ENCODE measurements at places on chromosomes 3 and 15. TPM values are rescaled to one million over a fixed set of nuclear protein-coding genes. Genes with fewer than 3 reads are reported as not detected.
A peak's percentile ranks its signal among the peaks of the same experiment; 100 is the strongest.

GRCh38 chr3:138747225-138747624 lies 87.5 kb downstream of the PIK3CB start:
- no peak overlapping the region for H3K4me3 ChIP-seq
- no peaks in the 10 kb centered on the region for H3K27me3 ChIP-seq
- H3K27ac ChIP-seq: no peak overlapping the region
- H3K36me3 ChIP-seq: peaks cover 4% of the 10 kb centered on the region
- no peak for DNase-seq

Gene PLA2G4B
- 6.7 TPM for total RNA-seq

DNA sequence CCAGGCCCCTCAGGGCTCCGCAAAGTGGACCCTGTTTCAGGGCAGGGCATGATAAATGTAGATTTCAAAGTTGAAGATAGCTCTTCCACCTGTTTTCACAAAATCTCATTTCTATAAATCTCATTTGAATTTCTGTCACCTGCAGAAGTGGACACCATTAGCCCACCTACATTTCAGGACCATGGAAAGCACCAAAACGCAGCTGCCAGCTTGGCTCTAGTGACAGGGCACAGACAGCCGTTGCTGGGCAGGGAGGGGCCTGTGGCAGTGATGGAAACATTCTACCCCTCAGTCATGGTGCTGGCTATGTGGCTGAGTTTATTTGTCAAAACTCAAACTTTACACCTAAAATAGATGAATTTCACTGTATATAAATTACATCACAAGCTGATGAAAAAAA lies 40.4 kb downstream of the PRR23E start:
- peaks cover 5% of the 10 kb centered on the region for H3K27me3 ChIP-seq
- H3K27ac ChIP-seq: no peak overlapping the region
- H3K4me1 ChIP-seq: no peaks in the 10 kb centered on the region
- no peak overlapping the region for H3K4me3 ChIP-seq

- no peak overlapping the region for H3K4me3 ChIP-seq
- DNase-seq: no peak
- H3K4me1 ChIP-seq: peaks cover 16% of the 10 kb centered on the region
- no peak overlapping the region for H3K27ac ChIP-seq
Observed at GRCh38 chr15:89611317-89611716, 36.0 kb downstream of the TICRR start.

- no peak overlapping the region for H3K27ac ChIP-seq
- no peaks in the 10 kb centered on the region for H3K4me1 ChIP-seq
- DNase-seq: no peak
- peaks cover 2% of the 10 kb centered on the region for H3K36me3 ChIP-seq
Observed at GRCh38 chr15:65092911-65093792, 16.6 kb downstream of the KBTBD13 start.

Gene SYNPR
- not detected for total RNA-seq

GRCh38 chr3:11509173-11510000 lies 134.3 kb downstream of the VGLL4 start:
- H3K27me3 ChIP-seq: no peaks in the 10 kb centered on the region
- H3K4me3 ChIP-seq: no peak overlapping the region
- peaks cover 7% of the 10 kb centered on the region for H3K4me1 ChIP-seq
- no peak for DNase-seq

DNA sequence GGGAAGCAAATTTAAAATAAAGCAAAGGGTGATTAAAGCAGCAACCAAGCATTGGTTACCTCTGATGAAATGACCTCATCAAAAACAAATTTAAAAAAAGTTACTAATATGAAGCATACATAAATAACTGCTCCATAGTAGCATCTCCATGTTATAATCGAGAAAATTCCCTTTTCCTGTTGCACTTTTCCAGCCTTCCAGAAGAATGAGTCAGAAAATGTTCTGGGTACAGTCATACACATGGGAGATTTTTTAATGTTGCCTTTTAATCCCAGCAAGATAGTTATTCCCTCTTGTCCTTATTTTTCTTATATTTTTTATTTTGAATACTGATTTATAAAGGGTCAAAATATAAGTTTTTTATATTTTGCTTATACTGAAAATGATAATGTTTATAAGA lies 2.6 kb upstream of the TMCO5A start:
- H3K4me3 ChIP-seq: no peak overlapping the region
- no peaks in the 10 kb centered on the region for H3K36me3 ChIP-seq
- H3K4me1 ChIP-seq: no peaks in the 10 kb centered on the region

GRCh38 chr3:77648214-77648613 lies 608.3 kb downstream of the ROBO2 start:
- no peak overlapping the region for H3K4me3 ChIP-seq
- H3K4me1 ChIP-seq: no peaks in the 10 kb centered on the region
- DNase-seq: no peak
- no peaks in the 10 kb centered on the region for H3K36me3 ChIP-seq
- H3K27me3 ChIP-seq: no peaks in the 10 kb centered on the region
- no peak overlapping the region for H3K27ac ChIP-seq

GRCh38 chr3:142961539-142961938 lies 1.9 kb downstream of the PAQR9 start:
- peaks cover 5% of the 10 kb centered on the region for H3K4me1 ChIP-seq
- H3K27ac ChIP-seq: no peak overlapping the region
- peaks cover 71% of the 10 kb centered on the region for H3K27me3 ChIP-seq

DNA sequence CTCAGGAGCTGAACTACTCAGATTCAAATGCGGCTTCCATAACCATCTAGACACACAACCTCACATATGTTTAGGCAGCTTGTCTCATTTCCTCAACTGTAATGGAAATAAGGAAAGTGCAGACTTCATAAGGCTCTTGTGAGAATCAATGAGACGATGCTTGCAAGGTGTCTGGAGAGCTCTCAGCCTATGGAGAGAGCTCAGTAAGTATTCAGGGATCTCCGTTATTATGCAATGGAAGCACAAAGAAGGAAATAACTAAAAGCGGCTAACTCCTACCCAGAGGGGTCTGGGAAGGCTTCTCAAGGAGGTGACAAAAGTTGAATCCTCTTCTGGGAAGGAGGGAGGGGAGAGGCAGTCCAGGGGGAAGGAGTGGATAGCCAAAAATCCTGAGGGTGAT lies 50.1 kb upstream of the LIPC start:
- no peaks in the 10 kb centered on the region for H3K27me3 ChIP-seq
- no peak overlapping the region for H3K27ac ChIP-seq
- DNase-seq: no peak
- H3K4me3 ChIP-seq: no peak overlapping the region

DNA sequence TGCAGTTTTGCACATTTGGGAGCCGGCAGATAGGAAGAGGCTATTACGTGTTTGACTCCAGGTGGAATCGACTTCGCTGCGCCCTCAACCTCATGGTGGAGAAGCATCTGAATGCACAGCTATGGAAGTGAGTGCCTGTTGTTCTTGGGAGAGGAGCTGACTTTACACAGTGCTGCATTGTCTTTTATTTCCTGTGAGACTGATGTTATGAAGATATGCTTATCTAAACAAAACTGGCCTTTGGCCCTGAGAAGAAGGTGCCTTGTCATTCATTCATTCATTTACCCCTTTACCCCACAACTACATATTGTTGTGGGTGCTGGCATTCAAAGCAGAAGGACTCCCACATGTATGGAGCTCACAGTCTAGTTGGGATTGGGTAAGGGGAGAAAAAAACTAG lies 32.6 kb downstream of the PSMD6 start:
- H3K36me3 ChIP-seq: peaks cover 58% of the 10 kb centered on the region
- no peak overlapping the region for H3K27ac ChIP-seq
- no peak overlapping the region for H3K4me3 ChIP-seq
- no peaks in the 10 kb centered on the region for H3K27me3 ChIP-seq
- DNase-seq: no peak

Gene AP3B2
- total RNA-seq: not detected

Gene ACP3
- total RNA-seq: not detected

- peaks cover 15% of the 10 kb centered on the region for H3K36me3 ChIP-seq
- no peak for DNase-seq
- H3K4me1 ChIP-seq: peaks cover 43% of the 10 kb centered on the region
- H3K27ac ChIP-seq: no peak overlapping the region
Observed at GRCh38 chr3:171295484-171296373, 164.5 kb downstream of the TNIK start.

- H3K27ac ChIP-seq: no peak overlapping the region
- H3K36me3 ChIP-seq: no peaks in the 10 kb centered on the region
- H3K4me1 ChIP-seq: no peaks in the 10 kb centered on the region
- H3K4me3 ChIP-seq: no peak overlapping the region
- no peak for DNase-seq
- H3K27me3 ChIP-seq: no peaks in the 10 kb centered on the region
Observed at GRCh38 chr3:155047672-155048071, 32.4 kb upstream of the MME start.

DNA sequence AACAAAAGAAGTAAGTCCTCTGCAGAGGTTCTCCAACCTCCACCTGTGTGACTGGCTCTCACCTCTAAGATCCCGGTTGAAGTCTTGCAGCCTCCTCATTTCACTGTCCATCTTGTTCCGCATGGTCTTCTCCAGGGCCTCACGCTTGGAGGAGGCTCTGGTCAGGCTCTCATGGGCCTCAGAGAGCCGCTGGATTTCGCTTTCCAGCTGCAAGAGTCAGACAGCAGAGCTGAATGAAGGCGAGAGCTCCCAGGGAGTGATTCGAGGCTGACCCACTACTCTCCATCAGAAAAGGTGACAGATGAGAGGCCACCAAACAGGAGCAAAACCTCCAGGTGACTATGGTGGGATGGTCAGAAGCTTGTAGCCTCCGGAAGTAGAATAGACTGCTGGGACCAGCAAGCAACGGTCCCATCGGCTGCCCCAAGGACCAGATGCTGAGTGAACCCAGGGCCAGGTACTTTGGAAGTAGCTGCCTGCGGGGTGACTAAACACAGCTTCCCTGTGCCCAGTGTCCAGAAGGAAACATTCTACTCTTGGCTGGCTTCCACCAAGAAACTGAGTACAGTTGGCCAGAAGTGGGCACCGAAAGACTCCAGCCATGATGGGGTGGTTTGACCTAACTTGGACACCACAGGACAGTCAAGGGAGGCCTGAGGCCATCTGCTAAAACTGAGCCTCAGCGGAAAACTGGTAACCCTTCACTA lies 7.9 kb downstream of the AMOTL2 start:
- no peak overlapping the region for H3K27ac ChIP-seq
- no peak overlapping the region for H3K4me3 ChIP-seq
- H3K36me3 ChIP-seq: no peaks in the 10 kb centered on the region
- peaks cover 13% of the 10 kb centered on the region for H3K4me1 ChIP-seq
- no peak for DNase-seq

Gene FAM107A
- not detected for total RNA-seq

GRCh38 chr3:64271631-64272030 lies 46.4 kb upstream of the PRICKLE2 start:
- H3K27me3 ChIP-seq: peaks cover 23% of the 10 kb centered on the region
- DNase-seq: no peak
- H3K36me3 ChIP-seq: no peaks in the 10 kb centered on the region

DNA sequence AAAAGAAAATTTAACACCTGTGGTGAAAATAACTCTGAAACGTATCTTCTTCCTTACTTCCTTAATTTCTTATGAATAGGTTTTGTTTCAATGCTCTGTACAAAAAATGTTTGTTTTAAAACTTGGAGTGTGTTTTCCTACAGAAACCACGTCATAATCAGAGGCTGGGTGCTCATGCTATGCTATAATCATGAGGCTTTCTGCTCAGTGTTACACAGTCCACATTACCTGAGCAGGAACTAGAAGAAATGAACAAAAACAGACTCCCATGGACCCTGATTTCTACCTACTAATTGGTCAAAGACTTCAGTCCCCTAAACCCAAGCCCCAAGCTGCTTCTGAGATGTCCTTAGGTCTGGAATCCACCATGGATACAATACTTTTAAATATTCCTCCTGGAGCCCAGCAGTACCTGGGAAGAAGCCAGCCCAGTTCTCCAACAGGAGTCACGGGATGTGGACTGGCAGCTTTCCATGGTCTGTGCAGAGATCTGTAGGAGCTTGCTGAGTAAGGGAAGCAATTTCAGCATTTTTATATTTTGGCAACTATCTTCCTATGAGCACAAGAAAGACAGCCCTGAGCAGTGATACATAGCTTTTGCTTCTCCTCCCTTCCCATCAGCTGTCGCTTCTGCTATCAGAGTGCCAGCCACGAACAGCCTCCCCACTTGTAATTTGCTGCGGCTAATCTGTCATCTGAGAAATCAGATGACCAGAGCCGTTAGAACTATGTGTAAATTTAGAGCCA lies 65.6 kb downstream of the WDR72 start:
- H3K27me3 ChIP-seq: no peaks in the 10 kb centered on the region
- no peak overlapping the region for H3K4me3 ChIP-seq
- no peaks in the 10 kb centered on the region for H3K4me1 ChIP-seq
- no peak for DNase-seq
- no peaks in the 10 kb centered on the region for H3K36me3 ChIP-seq
- no peak overlapping the region for H3K27ac ChIP-seq

Gene IQCF5
- not detected for total RNA-seq

- peaks cover 5% of the 10 kb centered on the region for H3K36me3 ChIP-seq
- peak overlapping the region; percentile 97 for H3K27ac ChIP-seq
- no peak for DNase-seq
- no peaks in the 10 kb centered on the region for H3K27me3 ChIP-seq
- H3K4me1 ChIP-seq: peaks cover 83% of the 10 kb centered on the region
Observed at GRCh38 chr3:128787256-128788253, 61.6 kb downstream of the RAB7A start.

- H3K36me3 ChIP-seq: no peaks in the 10 kb centered on the region
- H3K27ac ChIP-seq: no peak overlapping the region
- no peak for DNase-seq
- peaks cover 2% of the 10 kb centered on the region for H3K27me3 ChIP-seq
- H3K4me3 ChIP-seq: no peak overlapping the region
Observed at GRCh38 chr3:172659246-172660002, 51.4 kb downstream of the NCEH1 start.

DNA sequence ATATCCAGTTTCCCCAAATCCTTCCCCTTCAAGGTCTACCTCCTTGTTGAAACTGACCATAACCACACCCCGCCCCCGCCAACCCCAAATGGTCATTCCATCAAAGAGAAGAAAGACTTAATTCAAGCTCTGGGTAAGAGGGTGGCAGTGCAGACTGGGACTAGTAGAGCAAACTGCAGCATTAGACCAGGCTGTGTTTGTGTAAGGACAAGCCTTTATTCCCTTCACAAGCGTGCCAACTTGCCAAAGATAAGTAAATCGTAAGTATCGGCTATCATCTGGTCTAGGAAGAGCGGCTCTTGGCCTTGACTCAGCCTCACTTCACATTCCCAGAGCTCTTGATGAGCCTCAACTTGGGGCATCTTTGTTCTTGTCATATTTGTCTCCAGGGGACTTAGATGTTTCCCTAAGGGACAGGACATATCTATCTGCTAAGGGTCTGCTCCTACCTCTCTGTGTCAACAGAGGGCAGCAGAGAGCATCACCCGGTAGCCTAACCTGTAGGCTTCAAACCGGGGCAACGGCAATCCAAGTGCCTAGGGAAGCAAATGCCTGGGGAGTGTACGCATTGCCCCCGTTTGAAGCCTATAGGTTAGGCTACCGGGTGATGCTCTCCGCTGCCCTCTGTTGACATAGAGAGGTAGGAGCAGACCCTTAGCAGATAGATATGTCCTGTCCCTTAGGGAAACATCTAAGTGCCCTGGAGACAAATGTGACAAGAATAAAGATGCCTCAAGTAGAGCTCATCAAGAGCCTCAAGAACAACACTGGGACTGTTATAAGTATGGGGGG lies 8.9 kb upstream of the MAP3K13 start:
- H3K4me1 ChIP-seq: no peaks in the 10 kb centered on the region
- DNase-seq: peak; percentile 68
- no peaks in the 10 kb centered on the region for H3K36me3 ChIP-seq
- no peak overlapping the region for H3K4me3 ChIP-seq
- H3K27me3 ChIP-seq: peaks cover 22% of the 10 kb centered on the region

- H3K27me3 ChIP-seq: no peaks in the 10 kb centered on the region
- H3K27ac ChIP-seq: no peak overlapping the region
- no peaks in the 10 kb centered on the region for H3K36me3 ChIP-seq
- peaks cover 4% of the 10 kb centered on the region for H3K4me1 ChIP-seq
Observed at GRCh38 chr15:74523982-74524381, 17.0 kb upstream of the ARID3B start.

- DNase-seq: no peak
- peaks cover 80% of the 10 kb centered on the region for H3K4me1 ChIP-seq
- peaks cover 2% of the 10 kb centered on the region for H3K27me3 ChIP-seq
- peaks cover 18% of the 10 kb centered on the region for H3K36me3 ChIP-seq
- peak overlapping the region; percentile 30 for H3K27ac ChIP-seq
Observed at GRCh38 chr3:71080517-71081083, 502.9 kb downstream of the FOXP1 start.

Data from activated T-helper 1 cell treated with anti-CD3 and anti-CD28 coated beads, Interleukin-12 subunit alpha, Interleukin-12 subunit beta, Interleukin-2, Interleukin-4 antibody, amounts not matched to agents 30 ng/mL and 10 ng/mL and 1 ng/mL, durations not matched to agents 14 hours and 24 hours and 36 hours (primary cell).